ENCODE measurements at places on chromosomes 7 and 10.

DNA sequence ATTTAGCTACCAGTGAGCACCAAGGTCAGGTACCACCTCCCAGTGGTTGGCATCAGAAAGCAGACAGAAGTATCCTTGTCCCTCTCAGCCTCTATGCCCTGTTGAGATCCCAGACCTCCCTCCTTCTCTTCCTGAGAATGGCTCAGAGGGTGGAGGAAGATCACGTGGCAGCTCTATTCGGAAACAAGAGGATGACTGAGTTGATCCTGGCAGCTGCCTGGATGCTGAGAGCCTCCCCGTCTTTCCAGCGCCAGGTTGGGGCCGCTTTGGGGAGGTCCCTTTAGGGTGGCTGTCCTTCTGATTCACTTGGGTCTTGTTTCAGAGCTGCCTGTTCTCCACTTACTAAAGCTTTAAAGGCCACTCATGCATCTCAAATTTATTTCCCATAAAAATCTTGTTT lies 36.9 kb upstream of the NPFFR1 start:
- DNase-seq, result no peak

GRCh38 chr7:17732083-17732482 lies 208.2 kb downstream of the SNX13 start:
- DNase-seq, result no peak

DNA sequence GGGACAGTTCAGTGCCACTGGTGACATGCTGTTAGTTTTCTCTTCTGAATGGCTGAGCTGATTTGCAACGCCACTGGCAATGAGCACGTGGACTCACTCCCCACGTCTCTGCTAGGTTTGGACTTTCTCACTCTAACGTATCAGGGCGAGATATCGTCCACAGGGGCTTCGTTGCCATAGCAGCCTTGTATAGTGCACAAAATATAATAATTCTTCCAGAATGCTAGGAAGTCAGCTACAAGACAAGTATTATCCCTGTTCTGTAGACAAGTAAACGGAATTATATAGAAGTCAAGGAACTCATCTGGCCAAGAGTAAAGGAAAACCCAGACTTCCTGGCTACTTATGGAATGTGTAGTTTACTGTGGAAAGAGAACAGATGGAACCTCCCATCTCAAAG lies 226.8 kb downstream of the ARHGAP21 start:
- DNase-seq, result no peak

- no peak for DNase-seq
Observed at GRCh38 chr7:24669971-24670591, 87.2 kb downstream of the GSDME start.

- DNase-seq, result peak; percentile 54
Observed at GRCh38 chr7:106563466-106564150, 97.3 kb downstream of the CCDC71L start.

DNA sequence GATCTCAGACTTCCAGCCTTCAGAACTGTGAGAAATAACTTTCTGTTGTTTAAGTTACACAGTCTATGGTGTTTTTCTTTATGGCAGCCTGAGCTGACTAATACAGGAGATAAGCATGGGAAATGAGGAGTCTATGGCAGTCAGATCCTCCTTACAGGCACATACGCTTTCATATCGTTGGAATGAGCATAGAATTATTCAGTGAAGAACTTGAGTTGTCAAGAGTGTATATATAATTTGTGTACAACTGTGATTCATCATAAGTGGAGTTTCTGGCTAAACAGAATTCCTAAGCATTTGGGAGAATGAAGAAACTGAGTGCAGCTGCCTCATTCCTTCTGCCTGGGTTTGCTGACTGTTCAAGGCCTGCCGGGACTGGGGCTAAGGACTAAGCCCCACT lies 516.7 kb downstream of the ADRA2A start:
- peak; percentile 42 for DNase-seq

DNA sequence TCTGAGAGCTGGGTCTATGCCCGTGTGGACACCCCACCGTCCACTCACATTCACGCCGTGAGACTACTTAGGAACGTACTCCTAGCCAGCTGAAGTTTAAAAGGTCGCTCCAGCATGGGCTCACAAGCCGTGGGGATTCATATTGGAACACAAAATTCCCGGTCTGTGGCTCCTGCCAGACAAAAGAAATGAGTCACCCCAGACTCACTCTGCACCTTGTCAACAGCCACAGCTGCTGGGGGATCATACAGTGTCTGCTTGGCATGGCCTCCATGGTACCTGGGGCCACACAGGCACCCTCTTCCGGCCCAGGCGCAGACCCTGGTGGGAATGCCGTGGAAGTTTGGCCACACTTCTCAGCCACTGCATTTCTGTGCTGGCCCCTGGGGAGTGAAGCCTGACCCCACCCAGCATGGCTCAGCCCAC lies 228.4 kb downstream of the DNAJB6 start:
- no peak for DNase-seq

- peak; percentile 74 for DNase-seq
Observed at GRCh38 chr7:75866489-75867389, 12.1 kb upstream of the RHBDD2 start.

DNA sequence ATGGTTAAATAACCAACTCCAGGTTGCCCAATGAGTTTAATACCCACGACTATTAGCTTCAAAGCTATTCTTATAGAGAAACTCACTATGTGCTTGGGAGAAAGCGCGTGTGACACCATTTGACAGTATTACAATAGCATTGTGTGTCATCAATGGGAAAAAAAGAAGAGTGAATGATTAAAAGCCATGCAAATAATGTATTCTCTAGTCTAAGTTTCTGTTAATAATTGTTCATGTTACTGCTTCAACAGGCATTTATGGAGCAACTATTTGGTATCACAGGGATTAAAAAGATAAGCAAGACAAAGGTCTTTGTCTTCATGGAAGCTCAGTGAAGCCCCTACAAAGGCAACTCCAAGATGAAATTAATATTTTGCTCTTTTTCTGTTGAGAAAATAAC lies 47.2 kb downstream of the CAV1 start:
- DNase-seq, result no peak

GRCh38 chr7:39084349-39084748 lies 106.6 kb downstream of the POU6F2 start:
- no peak for DNase-seq

DNA sequence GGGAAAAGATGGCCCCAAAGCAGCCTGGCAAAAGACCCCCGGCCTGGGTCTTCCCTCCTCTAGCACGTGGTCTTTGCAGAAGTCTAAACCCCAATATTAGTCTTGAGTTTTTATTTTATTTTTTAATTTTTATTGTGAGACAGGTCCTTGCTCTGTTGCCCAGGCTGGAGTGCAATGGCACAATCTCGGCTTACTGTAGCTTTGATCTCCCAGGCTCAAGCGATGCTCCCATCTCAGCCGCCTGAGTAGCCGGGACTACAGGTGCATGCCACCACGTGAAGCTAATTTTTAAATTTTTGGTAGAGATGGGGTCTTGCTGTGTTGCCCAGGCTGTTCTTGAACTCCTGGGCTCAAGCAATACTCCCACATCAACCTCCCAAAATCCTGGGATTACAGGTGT lies 40.3 kb upstream of the MXI1 start:
- no peak for DNase-seq

DNA sequence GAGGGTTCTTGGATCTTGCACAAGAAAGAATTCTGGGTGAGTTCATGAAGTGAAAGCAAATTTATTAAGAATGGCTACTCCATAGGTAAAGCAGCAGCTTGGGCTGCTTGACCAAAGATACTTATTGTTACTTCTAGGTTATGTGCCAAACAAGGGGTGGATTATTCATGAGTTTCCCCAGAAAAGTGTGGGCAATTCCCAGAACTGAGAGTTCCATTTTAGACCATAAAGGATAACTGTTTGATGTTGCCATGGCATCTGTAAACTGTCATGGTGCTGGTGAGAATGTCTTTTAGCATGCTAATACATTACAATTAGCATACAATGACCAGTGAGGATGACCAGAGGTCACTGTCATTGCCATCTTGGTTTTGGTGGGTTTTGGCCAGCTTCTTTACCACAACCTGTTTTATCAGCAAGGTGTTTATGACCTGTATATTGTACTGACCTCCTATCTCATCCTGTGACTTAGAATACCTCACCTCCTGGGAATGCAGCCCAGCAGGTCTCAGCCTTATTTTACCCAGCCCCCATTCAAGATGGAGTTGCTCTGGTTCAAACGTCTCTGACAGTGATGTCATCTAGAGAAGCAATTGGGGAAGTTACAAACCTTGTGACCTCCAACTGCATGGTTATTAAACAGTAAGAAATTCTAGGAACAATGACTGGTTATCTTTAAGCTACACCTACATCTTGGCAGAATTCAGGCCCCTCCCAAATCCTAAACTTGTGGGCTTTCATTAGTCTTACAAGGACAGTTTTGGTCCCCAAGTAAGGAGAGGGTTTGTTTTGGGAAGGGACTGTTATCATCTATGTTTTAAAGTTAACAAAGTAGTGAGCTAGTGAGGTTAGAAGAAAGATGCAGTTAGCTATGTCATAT lies 48.0 kb upstream of the INHBA start:
- DNase-seq, result peak; percentile 13

- no peak for DNase-seq
Observed at GRCh38 chr7:45699015-45699309, 124.8 kb downstream of the ADCY1 start.

DNA sequence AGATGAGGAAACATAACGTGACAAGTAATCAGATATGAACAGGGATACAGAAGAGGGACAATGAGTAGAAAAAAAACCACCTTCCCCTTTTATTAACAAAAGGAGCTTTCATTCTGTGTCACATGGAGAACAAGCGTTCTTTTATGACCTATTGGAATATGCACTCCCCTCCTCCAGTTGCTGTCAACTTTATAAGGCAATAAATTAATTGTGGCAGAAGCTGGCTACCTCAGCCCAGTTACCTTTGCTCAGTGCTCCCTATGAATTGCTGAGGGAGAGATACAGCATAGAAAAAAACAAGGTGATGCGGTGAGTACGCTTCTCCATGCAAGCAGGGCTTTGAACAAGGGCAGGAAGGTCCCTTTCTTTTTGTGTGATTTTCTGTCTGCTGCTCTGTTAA lies at the start of gene MGAM2:
Gene MGAM2 (plus strand): TSS at position 220 of the 400 bp plus-strand sequence. CDS start 5,156 bp downstream, outside the sequence.
- DNase-seq, result no peak

DNA sequence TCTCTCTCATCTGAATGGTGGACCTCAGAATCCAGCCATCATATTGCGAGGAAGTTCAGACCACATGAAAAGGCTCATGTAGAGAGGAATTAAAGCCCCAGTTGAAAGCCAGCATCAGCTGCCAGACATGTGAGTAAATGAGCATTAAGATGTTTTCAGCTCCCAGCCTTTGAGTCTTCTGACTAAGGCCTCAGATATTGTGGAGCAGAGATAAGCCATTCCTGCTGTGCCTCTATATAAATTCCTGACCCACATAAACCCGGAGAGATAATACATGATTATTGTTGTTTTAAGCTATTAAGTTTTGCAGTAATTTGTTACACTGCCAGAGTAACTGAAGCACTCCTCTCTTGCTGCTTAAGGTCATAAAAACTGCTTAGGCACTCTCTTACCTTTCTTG lies 14.6 kb downstream of the FAM149B1 start:
- DNase-seq, result no peak

GRCh38 chr7:81447351-81447952 lies 322.4 kb downstream of the HGF start:
- DNase-seq, result peak; percentile 75

DNA sequence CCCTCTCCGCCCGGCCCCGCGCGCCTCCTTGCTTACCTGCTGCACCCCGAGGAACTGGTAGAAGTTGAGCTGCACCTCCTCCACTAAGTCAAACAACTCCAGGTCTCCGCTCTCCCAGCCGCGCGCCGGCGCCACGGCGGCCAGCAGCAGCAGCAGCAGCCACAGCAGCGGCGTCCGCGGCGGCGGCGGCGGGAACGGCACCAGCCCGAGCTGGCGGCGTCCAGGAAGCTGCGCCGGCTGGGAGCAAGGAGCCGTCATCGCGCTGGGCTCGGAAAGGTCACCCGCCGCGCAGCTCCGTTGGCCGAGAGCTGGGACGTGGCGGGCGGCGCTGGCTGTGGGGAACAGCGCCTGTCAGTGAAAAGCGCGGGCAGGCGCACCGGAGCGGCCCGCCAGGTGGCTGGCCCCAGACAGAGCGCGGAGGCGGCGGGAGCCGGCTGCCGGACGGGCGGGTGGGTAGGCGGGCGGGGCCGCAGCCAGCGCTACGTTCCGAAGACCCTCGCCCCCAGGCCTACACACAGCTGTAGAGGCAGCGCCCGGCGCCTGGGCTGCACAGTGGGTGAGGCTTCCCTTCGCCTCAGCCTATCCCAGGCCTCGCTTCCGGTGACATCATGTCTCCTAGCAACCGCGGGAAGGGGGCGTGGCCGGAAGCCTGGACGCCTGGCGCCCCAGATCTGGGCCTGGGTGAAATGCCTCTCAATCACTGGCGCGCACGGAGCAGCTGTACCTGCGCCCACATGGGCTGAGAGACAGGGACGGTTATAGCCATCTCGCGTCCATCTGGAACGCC lies at the start of gene DNAJC1:
Gene DNAJC1 (minus strand): TSS at position 554 of the 787 bp plus-strand sequence. CDS start 296 bp downstream, at position 258.
- peak; percentile 96 for DNase-seq

GRCh38 chr10:25818751-25819150 lies 115.3 kb upstream of the MYO3A start:
- no peak for DNase-seq

DNA sequence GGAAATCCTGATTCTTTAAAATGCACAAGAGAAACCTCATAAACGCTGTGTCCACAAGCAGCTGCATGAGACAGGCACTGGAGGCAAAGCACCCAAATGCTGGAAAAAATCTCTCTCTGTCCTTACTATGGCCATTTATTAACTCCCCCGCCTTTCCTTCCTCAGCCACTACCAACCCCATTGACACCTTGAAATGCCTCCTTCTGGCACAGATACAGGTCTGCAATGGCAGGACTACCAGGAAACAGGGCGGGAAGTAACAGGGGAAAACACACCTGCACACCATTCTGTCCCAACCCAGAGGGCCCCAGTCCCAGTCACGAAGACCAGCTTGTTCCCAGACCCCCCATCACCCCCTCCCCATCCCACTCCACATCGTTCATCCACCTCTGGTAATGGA lies 224.3 kb downstream of the PARD3 start:
- DNase-seq, result no peak

- DNase-seq, result no peak
Observed at GRCh38 chr7:12895296-12895695, 207.9 kb downstream of the ARL4A start.

- DNase-seq, result no peak
Observed at GRCh38 chr7:131511071-131511470, 45.4 kb downstream of the PODXL start.

- DNase-seq, result peak; percentile 22
Observed at GRCh38 chr7:55770778-55771177, 91.8 kb downstream of the SEPTIN14 start.

DNA sequence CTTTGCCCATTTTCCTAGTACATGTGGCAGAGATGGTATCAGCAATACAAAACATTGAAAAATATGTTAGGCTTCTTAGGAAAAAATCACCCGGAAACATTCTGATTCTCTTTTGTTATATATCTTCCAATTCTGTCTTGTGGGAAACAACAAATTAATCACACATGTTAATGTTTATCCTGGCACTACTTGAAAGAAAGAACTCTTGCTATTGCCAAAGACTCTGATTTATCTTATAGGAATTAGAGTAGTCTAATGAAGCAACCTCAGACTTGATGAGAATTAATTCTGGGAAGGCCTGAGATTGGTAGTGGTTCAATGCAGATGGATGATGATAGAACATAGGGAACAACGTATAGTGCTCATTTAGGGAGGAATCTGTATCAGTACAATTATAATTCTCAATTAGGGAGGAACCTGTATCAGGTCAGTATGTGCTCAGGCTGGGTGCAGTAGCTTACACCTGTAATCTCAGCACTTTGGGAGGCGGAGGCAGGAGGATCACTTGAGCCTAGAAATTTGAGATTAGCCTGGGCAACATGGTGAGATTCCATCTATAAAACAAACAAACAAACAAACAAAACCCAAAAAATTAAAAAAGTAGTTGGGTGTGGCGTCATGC lies 50.7 kb downstream of the TAS2R16 start:
- DNase-seq, result peak; percentile 29

All from epithelial cell of esophagus (primary cell).